ENCODE measurements at places on chromosomes 5 and 9. TPM values are rescaled to one million over a fixed set of nuclear protein-coding genes. Genes with fewer than 3 reads are reported as not detected.

The DND1 gene
- 1.8 TPM for total RNA-seq

The C5orf58 gene
- 0.15 TPM for total RNA-seq

The FOXD4L5 gene
- total RNA-seq = 0.08 TPM

The CCNO gene
- total RNA-seq = 12.3 TPM

The MUSK gene
- not detected for total RNA-seq

The SLC6A3 gene
- total RNA-seq = 0.05 TPM

The STARD4 gene
- total RNA-seq = 26.0 TPM

DNA sequence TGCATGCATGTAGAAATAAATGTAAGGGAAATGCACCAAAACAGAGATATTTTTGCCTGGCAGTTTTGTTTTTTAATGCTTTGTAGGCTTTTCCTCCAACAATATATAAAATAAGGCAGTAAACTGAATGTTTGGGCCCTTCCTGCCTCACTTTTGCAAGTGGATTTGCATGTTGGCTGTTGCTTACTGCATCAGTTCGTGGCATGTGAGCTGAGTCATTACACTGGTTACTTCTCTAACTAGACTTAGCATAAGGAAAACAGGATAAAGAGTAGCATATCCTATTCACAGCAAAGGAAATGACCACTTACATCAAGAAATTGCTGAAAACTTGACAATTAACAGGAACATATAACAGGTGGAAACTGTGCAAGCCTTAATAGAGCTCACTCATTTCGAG lies 113.4 kb downstream of the TLE1 start:
- H3K27me3 ChIP-seq = no peaks in the 10 kb centered on the region
- no peak overlapping the region for H3K4me3 ChIP-seq
- H3K27ac ChIP-seq = no peak overlapping the region
- no peaks in the 10 kb centered on the region for H3K36me3 ChIP-seq
- no peak for DNase-seq

GRCh38 chr5:73284985-73285384 lies 112.0 kb downstream of the TMEM174 start:
- H3K27ac ChIP-seq = no peak overlapping the region
- no peak for DNase-seq
- H3K36me3 ChIP-seq = no peaks in the 10 kb centered on the region
- 0 out of 2 replicates have a peak, but pooled peaks cover 5% of the 10 kb centered on the region for H3K4me1 ChIP-seq

DNA sequence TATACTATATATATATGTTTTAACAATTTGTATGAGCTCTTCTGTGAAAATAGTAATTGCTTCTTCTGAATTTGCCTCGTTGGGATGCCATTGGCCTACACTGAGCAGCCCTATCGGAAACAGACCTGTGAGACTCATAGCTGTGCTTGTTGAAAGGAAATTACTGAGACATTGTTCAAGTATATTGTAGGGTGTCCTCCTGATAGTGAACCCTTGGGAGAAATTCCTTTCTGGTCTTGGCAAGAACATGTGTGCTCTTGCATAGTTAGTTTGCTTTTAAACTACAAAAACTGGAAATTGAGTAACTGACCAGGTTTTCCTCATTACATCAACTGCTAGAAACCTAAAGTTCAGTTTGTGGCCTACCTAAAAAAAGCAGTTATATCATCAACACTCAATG lies 160.9 kb downstream of the LURAP1L start:
- H3K4me1 ChIP-seq = no peaks in the 10 kb centered on the region
- DNase-seq = no peak
- no peaks in the 10 kb centered on the region for H3K27me3 ChIP-seq
- H3K4me3 ChIP-seq = no peak overlapping the region

DNA sequence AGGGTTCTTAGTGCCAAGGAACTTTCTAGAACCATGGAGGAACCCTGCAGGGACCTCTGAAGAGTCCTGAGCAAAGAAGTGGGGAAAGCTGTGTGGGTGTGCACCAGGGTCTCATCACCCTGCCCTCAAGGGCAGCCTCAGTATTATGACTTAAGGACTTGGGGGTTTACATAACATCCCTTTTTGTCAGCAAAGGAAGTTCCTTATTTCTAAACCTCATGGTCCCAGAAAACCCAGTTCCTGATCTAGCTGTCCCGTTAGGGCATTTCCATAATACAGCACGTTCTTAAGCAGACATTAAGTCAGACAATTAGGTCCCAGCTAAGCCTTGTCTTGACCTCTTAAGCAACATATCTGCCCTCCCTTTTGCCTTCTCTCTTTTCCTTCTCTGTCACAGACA lies 57.3 kb downstream of the DAPK1 start:
- H3K4me3 ChIP-seq = no peak overlapping the region
- no peaks in the 10 kb centered on the region for H3K27me3 ChIP-seq
- H3K27ac ChIP-seq = no peak overlapping the region

- H3K27ac ChIP-seq = no peak overlapping the region
- H3K4me3 ChIP-seq = no peak overlapping the region
- DNase-seq = no peak
- no peaks in the 10 kb centered on the region for H3K36me3 ChIP-seq
- H3K27me3 ChIP-seq = peaks cover 14% of the 10 kb centered on the region
Observed at GRCh38 chr5:113172231-113172826, 195.7 kb downstream of the DCP2 start.

- H3K27me3 ChIP-seq = no peaks in the 10 kb centered on the region
- no peak for DNase-seq
- no peak overlapping the region for H3K27ac ChIP-seq
- H3K36me3 ChIP-seq = no peaks in the 10 kb centered on the region
- no peak overlapping the region for H3K4me3 ChIP-seq
Observed at GRCh38 chr9:13705918-13706317, 426.4 kb upstream of the MPDZ start.

DNA sequence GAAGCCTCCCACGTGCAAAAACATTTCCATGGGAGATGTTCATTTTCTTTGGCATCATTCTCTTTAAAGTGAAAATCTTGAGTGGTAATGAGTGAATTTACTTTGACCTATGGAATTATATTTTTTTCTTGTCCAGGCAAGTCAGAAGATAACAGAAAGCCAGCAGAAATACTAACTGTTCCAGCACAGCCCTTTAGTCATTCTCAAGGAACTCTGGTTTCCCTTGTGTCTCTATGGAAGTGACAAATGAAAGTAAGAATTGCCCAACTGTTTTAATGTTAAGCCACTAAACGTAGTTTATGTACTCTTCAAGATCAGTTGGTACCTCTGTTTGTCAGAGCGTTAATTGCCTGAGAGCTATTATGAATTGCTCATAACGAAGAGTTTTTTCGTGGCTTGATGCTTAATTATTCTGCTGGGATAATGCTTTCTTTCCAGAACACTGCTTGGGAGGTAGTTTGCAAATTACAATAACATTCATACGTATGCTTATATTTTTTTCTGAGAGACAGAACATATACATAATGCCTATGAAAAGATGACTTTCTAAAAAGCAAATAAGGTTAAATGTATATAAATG lies 84.5 kb upstream of the CER1 start:
- H3K27ac ChIP-seq = no peak overlapping the region
- no peak overlapping the region for H3K4me3 ChIP-seq
- DNase-seq = no peak
- H3K4me1 ChIP-seq = no peaks in the 10 kb centered on the region
- no peaks in the 10 kb centered on the region for H3K36me3 ChIP-seq
- no peaks in the 10 kb centered on the region for H3K27me3 ChIP-seq

DNA sequence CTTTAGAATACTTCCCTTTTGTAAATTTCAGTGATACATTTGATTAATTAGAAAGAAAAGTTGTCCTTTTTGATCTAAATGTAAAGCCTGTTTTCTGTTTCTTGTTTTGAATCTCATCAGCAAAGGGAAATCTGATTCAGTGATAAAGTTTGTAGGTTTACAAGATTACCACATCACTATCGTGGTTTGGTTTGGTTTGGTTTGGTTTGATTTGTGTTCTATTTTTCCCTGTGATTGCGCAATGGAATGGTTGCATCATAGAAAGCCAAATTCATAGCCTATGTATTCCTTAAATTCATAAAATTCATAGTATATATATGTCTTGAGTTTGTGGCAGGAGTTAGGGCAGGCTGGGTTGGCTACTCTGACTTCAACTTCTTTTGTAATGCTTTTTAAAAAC lies 15.2 kb downstream of the SRFBP1 start:
- peaks cover 4% of the 10 kb centered on the region for H3K4me1 ChIP-seq
- peaks cover 5% of the 10 kb centered on the region for H3K36me3 ChIP-seq
- no peak for DNase-seq
- no peak overlapping the region for H3K4me3 ChIP-seq
- no peak overlapping the region for H3K27ac ChIP-seq

GRCh38 chr9:224026-224425 lies 9.4 kb downstream of the DOCK8 start:
- H3K36me3 ChIP-seq = no peaks in the 10 kb centered on the region
- H3K4me1 ChIP-seq = no peaks in the 10 kb centered on the region

- DNase-seq = no peak
- H3K36me3 ChIP-seq = no peaks in the 10 kb centered on the region
- H3K27me3 ChIP-seq = no peaks in the 10 kb centered on the region
- H3K4me1 ChIP-seq = peaks cover 9% of the 10 kb centered on the region
Observed at GRCh38 chr5:96875791-96876291, 459 bp upstream of the ERAP2 start.

GRCh38 chr9:676780-677438 lies 164.6 kb upstream of the DMRT1 start:
- H3K27ac ChIP-seq = no peak overlapping the region
- H3K27me3 ChIP-seq = no peaks in the 10 kb centered on the region
- no peak overlapping the region for H3K4me3 ChIP-seq
- no peaks in the 10 kb centered on the region for H3K4me1 ChIP-seq
- no peaks in the 10 kb centered on the region for H3K36me3 ChIP-seq

GRCh38 chr5:80620211-80620610 lies 34.2 kb upstream of the MSH3 start:
- no peaks in the 10 kb centered on the region for H3K4me1 ChIP-seq
- DNase-seq = no peak
- no peak overlapping the region for H3K27ac ChIP-seq
- H3K36me3 ChIP-seq = no peaks in the 10 kb centered on the region
- H3K4me3 ChIP-seq = no peak overlapping the region
- no peaks in the 10 kb centered on the region for H3K27me3 ChIP-seq

GRCh38 chr5:132362086-132362485 lies 7.4 kb upstream of the SLC22A5 start:
- no peak overlapping the region for H3K4me3 ChIP-seq
- no peaks in the 10 kb centered on the region for H3K27me3 ChIP-seq
- H3K4me1 ChIP-seq = no peaks in the 10 kb centered on the region
- no peaks in the 10 kb centered on the region for H3K36me3 ChIP-seq
- DNase-seq = no peak

GRCh38 chr9:134781591-134782302 lies 98.9 kb upstream of the FCN2 start:
- H3K27me3 ChIP-seq = no peaks in the 10 kb centered on the region
- H3K36me3 ChIP-seq = no peaks in the 10 kb centered on the region
- no peak overlapping the region for H3K27ac ChIP-seq
- H3K4me3 ChIP-seq = no peak overlapping the region
- H3K4me1 ChIP-seq = no peaks in the 10 kb centered on the region

GRCh38 chr9:128552744-128553440 lies 505 bp downstream of the SPTAN1 start:
- peak overlapping the region; percentile 80 for H3K4me3 ChIP-seq
- no peak for DNase-seq
- H3K27ac ChIP-seq = peak overlapping the region; percentile 89

- peaks cover 13% of the 10 kb centered on the region for H3K4me1 ChIP-seq
- no peak overlapping the region for H3K4me3 ChIP-seq
- DNase-seq = no peak
- no peaks in the 10 kb centered on the region for H3K27me3 ChIP-seq
- no peaks in the 10 kb centered on the region for H3K36me3 ChIP-seq
- H3K27ac ChIP-seq = no peak overlapping the region
Observed at GRCh38 chr5:74541381-74541781, 99.1 kb downstream of the ENC1 start.

DNA sequence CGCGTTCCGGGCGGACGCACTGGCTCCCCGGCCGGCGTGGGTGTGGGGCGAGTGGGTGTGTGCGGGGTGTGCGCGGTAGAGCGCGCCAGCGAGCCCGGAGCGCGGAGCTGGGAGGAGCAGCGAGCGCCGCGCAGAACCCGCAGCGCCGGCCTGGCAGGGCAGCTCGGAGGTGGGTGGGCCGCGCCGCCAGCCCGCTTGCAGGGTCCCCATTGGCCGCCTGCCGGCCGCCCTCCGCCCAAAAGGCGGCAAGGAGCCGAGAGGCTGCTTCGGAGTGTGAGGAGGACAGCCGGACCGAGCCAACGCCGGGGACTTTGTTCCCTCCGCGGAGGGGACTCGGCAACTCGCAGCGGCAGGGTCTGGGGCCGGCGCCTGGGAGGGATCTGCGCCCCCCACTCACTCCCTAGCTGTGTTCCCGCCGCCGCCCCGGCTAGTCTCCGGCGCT lies at the start of gene DAPK1:
Gene DAPK1 (plus strand): TSS at position 264 of the 442 bp plus-strand sequence. CDS start 1,211 bp downstream, outside the sequence.
- no peaks in the 10 kb centered on the region for H3K4me1 ChIP-seq
- no peaks in the 10 kb centered on the region for H3K36me3 ChIP-seq
- DNase-seq = no peak
- peak within 1 kb of the TSS; percentile 35 for H3K4me3 ChIP-seq

- no peaks in the 10 kb centered on the region for H3K4me1 ChIP-seq
- H3K36me3 ChIP-seq = no peaks in the 10 kb centered on the region
- H3K27ac ChIP-seq = no peak overlapping the region
- H3K27me3 ChIP-seq = no peaks in the 10 kb centered on the region
- H3K4me3 ChIP-seq = no peak overlapping the region
Observed at GRCh38 chr5:9122528-9122927, 423.3 kb downstream of the SEMA5A start.

- H3K27me3 ChIP-seq = no peaks in the 10 kb centered on the region
- no peak overlapping the region for H3K27ac ChIP-seq
- DNase-seq = no peak
- no peak overlapping the region for H3K4me3 ChIP-seq
- no peaks in the 10 kb centered on the region for H3K36me3 ChIP-seq
Observed at GRCh38 chr5:103211576-103212561, 46.7 kb upstream of the MACIR start.

DNA sequence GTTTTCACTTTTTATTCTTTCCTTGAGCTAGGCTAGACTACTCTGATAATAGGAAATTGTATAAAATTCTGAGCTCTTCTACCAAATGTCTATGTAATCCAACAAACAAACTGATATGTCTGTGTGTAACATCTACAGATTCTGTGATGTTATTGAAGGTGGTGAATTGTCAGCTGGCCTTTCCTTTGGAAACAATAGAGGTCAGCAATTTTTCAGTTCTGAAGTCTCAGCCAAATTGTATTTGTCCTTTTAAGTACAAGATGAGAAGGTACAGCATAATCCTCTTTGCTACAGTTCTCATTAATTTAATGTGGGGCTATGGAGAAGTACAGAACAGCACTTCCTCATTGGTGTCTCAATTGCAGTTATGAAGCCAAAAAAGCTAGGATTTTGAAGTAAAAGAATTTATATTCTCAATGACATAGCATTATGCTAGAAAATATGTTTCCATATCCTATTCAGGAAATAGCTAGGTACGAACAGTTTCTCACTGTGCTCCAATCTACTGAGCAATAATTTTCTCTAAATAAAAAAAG lies 198.0 kb downstream of the HINT1 start:
- H3K4me1 ChIP-seq = no peaks in the 10 kb centered on the region
- no peak overlapping the region for H3K27ac ChIP-seq
- no peaks in the 10 kb centered on the region for H3K27me3 ChIP-seq
- H3K36me3 ChIP-seq = no peaks in the 10 kb centered on the region
- DNase-seq = no peak

DNA sequence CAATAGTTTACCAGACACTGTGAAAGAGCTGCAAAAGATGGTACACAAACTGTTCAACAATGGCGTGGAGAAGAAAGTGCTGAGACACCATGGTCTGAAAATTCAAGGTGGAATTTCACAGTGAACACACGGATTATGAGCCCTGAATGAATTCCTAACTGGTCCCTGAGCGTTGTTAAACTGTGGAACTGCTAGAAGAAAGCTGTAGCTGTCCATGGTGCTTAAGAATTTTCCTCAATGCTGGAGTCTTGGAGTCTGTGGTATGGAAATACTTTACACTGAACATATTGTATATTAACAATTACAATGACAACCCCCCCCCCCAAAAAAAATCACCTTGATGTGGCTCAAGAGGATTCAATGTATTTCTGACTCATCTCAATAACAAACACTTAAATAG lies 68.5 kb downstream of the SLC24A2 start:
- H3K27ac ChIP-seq = no peak overlapping the region
- H3K27me3 ChIP-seq = no peaks in the 10 kb centered on the region
- no peaks in the 10 kb centered on the region for H3K36me3 ChIP-seq
- H3K4me1 ChIP-seq = no peaks in the 10 kb centered on the region
- no peak for DNase-seq
